ENCODE measurements at places on chromosomes 2 and 18.

- DNase-seq: no peak
Measured at GRCh38 chr2:20210462-20210861, 14.5 kb downstream of the SDC1 start.

DNA sequence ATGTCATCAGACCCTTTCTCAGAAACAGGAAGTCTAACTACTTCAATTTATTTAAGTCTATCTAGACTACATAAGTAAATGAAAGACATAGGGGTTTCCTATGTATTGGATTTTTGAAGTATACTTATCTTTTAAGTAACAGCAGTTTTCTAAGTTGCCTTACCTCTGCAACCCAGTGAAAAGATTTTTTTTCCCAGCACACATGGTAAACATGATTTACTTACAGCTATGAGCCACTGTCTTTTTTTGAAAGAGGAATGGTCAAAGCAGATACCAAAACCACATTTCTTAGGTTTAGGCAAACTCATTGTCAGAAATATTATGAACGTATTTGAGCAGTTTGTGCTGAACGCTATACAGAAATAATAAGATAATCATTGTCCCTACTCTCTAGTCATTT lies 78.7 kb upstream of the OTX1 start:
- DNase-seq: no peak

GRCh38 chr2:28333606-28334526 lies 58.8 kb upstream of the FOSL2 start:
- no peak for DNase-seq

- DNase-seq: peak; percentile 79
Measured at GRCh38 chr2:45930396-45930792, 278.9 kb downstream of the PRKCE start.

DNA sequence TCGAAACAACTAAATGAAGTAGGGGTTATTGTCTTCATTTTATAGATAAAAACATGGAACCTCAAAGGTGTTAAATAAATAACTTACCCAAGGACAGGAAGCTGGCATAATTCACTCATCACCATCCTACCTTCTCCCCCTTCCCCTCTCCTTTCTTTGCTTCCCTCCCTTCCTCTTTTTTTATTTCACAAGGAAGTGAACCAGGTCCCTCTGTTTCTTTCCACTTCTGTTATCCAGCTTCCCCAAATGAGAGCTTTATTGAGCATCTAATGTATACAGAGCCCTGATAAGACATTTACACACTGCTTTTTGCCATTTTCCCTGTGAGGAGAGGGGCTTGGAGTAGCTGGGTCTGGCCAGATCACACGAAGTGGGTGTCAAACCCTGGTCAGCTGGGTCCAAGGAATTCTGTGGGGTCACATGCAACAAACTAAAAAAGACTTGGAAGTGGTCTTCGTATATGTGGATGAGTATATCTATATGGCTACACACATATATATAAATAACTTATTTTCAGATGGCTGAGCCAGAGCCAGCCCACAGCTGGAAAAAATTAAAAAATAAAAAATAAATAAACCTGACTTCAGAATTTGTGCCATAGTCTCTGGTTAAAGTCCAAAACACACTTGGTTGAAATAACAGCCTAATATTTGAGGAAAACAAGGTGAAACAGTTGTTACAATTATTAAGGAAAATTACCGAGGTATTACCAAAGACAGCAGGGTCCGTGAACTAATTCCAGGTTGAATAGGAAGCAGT lies 49.3 kb upstream of the FOSL2 start:
- no peak for DNase-seq

Measured in NCI-H187 (cell line).